Pancreas (tissue), 10 donors: ENCODE measurements at places on chromosomes 2 and 18. TPM values are rescaled to one million over a fixed set of nuclear protein-coding genes. Genes with fewer than 3 reads are reported as not detected.

RAD51AP2 gene
- 0.23 TPM for polyA plus RNA-seq

DNA sequence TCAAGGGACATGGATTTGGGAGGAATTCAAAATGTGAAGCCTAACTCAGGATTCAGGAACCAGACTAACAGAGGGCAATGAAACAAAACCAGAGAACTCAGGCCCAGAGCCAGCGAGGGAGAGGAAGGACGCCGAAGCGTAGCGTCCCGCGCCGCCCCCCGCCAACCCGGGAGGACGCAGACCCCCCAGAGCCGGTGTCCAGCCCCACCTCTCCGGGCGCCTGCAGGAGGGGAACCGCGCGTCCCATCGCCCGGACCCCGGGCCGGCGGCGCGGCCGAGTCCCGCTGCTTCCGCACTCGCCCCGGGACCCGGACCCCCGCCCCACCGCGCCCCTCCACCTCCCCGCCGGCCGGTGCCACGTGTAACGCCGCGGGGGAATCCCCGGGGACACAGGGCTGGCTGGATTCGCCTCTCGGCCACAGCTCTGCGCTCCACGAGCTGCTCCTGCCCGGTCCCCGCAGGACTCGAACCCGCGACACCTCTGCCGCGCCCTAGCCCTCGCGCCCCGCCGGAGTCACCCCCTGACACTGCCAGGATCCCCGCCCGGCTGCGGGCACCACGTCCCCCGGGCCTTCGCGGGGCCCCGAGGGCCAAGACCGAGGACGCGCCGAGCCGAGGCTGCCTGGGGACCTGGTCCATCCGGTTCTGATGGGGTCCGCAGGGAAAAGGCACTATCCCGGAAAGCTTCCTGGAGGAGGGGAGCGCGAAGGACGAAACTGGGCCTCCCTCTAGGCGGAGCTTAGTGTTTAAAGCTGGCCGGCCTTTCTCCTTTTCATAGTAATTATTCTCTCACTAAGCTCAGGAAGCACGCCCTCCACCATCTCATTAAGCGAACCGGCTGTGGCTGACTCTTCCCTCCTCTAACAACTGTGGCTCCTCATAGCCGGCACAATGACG is 40.4 kb upstream of the FAM124B start:
- DNase-seq = peak; percentile 40
- peak overlapping the region; percentile 66 for H3K4me3 ChIP-seq
- H3K36me3 ChIP-seq = no peaks in the 10 kb centered on the region

DNA sequence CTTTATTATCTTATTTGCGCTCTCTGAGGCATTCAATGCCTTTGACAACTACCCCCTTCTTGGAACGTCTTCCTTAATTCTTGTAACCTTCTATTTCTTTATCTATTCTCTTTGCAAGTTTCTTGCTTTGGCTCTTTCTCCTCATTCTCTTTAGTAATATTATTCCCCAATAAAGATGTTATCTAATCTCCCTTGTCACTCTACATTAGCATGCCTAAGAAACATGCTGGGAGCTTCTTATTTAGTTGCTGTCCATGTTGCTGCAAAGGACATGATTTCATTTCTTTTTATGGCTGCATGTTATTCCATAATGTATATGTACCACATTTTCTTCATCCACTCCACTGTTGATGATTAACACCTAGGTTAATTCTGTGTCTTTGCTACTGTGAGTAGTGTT is 113.7 kb downstream of the RDH14 start:
- H3K27ac ChIP-seq = no peak overlapping the region
- H3K4me3 ChIP-seq = no peak overlapping the region
- no peaks in the 10 kb centered on the region for H3K4me1 ChIP-seq
- no peaks in the 10 kb centered on the region for H3K27me3 ChIP-seq
- no peak for DNase-seq
- H3K36me3 ChIP-seq = no peaks in the 10 kb centered on the region

DNA sequence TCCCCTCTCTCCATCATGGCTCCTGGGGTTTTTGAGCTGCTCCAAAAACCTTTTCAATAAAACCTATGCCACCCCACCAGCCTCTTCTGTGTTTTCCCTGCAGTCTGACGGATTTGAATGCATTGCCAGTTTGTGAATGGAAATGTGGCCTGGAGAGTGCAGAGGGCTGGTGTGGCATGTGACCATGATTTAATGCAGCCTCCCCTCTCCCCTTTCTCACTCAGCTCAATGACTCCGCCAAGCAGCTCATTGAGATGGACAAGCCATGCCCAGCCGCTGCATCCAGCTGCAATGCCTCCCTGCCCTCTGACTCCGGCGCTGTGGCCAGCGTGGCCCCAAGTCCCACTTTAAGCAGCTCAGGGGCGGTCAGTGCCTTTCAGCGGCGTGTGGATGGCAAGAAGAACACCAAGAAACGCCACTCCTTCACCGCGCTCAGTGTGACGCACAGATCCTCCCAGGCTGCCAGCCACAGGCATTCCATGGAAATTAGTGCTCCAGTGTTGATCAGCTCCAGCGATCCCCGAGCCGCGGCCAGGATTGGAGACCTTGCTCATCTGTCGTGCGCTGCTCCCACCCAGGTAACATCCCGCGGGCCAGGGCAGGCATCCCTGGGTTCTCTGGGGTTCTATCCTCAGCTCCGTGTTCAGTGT is 215.3 kb downstream of the SEPTIN10 start:
- H3K4me1 ChIP-seq = no peaks in the 10 kb centered on the region
- H3K27ac ChIP-seq = no peak overlapping the region
- no peak overlapping the region for H3K4me3 ChIP-seq
- H3K36me3 ChIP-seq = no peaks in the 10 kb centered on the region

DNA sequence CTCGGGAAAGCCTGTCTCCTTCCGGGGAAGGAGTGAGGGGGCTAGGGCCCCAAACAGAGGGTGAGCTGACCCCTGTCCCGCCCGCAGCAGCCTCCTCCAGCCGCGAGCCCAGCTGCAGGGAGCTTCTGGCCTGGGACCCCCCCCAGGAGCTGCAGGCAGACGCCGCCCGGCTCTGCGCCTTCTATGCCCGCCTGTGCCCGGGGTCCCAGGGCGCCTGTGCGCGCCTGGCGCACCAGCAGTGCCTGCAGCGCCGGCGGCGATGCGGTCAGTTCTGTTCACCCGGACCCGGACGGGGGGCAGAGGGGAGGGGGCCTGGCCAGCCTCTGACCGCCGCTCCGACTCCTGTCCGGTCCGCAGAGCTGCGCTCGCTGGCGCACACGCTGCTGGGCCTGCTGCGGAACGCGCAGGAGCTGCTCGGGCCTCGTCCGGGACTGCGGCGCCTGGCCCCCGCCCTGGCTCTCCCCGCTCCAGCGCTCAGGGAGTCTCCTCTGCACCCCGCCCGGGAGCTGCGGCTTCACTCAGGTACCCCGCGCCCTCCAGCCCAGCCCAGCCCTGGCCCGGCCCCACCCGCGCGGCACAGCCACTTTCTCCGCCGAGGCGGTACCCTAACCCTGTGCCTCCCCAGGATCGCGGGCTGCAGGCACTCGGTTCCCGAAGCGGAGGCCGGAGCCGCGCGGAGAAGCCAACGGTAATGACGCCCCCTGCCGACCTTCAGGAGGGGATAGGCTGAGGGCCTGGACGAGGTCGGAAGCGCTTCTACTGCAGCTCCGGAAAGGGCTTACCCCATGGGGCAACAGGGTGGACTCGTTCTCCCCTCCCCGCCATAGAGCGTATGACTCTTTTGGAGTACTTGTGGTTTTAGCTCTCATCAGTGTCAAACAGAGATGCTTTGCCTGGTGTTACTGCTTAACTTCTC is 2.0 kb upstream of the CHRND start:
- no peaks in the 10 kb centered on the region for H3K36me3 ChIP-seq
- no peak overlapping the region for H3K27ac ChIP-seq
- DNase-seq = peak; percentile 77
- peak overlapping the region; percentile 43 for H3K4me3 ChIP-seq
- no peaks in the 10 kb centered on the region for H3K27me3 ChIP-seq

GRCh38 chr2:9473308-9473984 is 905 bp upstream of the IAH1 start:
- no peaks in the 10 kb centered on the region for H3K27me3 ChIP-seq
- no peaks in the 10 kb centered on the region for H3K4me1 ChIP-seq
- no peaks in the 10 kb centered on the region for H3K36me3 ChIP-seq
- H3K27ac ChIP-seq = peak overlapping the region; percentile 72

DNA sequence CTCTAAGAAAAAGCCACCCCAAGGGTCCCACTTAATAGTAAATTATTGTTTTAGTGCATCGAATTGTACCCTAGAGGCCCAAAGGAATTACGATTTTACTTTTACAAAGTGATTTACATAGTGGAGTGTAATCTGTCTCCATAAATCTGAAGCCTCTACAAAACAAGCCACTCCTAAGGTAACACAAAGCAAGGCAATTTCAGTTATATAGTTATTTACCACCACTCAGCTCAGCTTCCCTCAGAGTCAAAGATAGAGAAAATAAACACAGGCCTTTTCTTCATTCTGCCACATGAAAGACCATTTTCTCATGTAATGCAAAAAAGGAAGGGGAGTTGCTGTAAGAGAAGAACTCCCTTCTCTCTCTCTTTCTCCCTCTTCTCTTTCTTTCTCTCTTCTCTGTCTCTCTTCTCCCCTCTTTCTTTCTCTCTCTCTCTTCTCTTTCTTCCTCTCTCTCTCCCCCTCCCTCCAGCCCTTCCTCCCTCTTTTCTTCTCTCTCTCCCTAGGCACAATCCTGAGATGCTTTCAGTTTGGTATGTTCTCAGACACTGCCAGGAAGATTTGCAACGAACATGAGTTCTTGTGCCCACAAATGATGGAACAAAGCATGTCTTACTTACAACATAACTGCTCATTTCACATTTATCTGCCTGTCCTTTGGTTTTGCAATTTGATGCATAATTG is 264.5 kb downstream of the BCL2 start:
- no peaks in the 10 kb centered on the region for H3K4me1 ChIP-seq
- no peak for DNase-seq
- H3K4me3 ChIP-seq = no peak overlapping the region
- H3K27me3 ChIP-seq = no peaks in the 10 kb centered on the region
- H3K36me3 ChIP-seq = no peaks in the 10 kb centered on the region

GRCh38 chr2:176177580-176178037 is 10.9 kb upstream of the HOXD1 start:
- no peak for DNase-seq
- no peaks in the 10 kb centered on the region for H3K4me1 ChIP-seq
- H3K36me3 ChIP-seq = no peaks in the 10 kb centered on the region
- no peak overlapping the region for H3K27ac ChIP-seq
- H3K27me3 ChIP-seq = no peaks in the 10 kb centered on the region
- no peak overlapping the region for H3K4me3 ChIP-seq

- no peaks in the 10 kb centered on the region for H3K27me3 ChIP-seq
- no peak for DNase-seq
- no peaks in the 10 kb centered on the region for H3K36me3 ChIP-seq
- H3K4me1 ChIP-seq = no peaks in the 10 kb centered on the region
- H3K4me3 ChIP-seq = no peak overlapping the region
These were observed 40.3 kb upstream of the ZFP36L2 start for GRCh38 chr2:43266711-43267111.

DNA sequence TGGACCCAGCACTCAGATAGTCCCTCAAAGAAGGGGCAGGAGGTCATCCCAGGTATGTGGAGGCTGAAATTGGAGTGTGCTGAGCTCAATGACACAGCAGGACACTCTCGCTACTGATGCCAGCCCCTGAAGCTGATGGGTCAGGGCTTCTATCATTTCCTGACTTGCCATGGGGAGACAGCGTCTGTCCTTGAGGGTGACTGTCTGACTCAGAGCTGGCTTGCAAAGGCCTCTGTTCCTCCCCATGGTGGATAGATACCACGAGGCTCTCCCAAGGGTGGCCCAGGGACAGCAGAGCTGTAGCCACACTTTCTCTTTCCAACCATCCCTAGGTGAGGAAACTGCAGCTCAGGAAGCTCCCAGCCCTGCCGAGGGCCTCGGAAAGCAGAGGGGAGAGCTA is 10.8 kb downstream of the ALPG start:
- no peaks in the 10 kb centered on the region for H3K4me1 ChIP-seq
- peaks cover 22% of the 10 kb centered on the region for H3K27me3 ChIP-seq
- H3K4me3 ChIP-seq = no peak overlapping the region
- DNase-seq = no peak
- H3K27ac ChIP-seq = no peak overlapping the region

SEH1L gene
- polyA plus RNA-seq = 9.4 TPM

- no peaks in the 10 kb centered on the region for H3K36me3 ChIP-seq
- H3K27me3 ChIP-seq = no peaks in the 10 kb centered on the region
- DNase-seq = no peak
- no peak overlapping the region for H3K27ac ChIP-seq
- H3K4me3 ChIP-seq = no peak overlapping the region
- no peaks in the 10 kb centered on the region for H3K4me1 ChIP-seq
These were observed 199.2 kb upstream of the NT5C1B start for GRCh38 chr2:18788592-18788991.

CYS1 gene
- polyA plus RNA-seq = 51.3 TPM

DNA sequence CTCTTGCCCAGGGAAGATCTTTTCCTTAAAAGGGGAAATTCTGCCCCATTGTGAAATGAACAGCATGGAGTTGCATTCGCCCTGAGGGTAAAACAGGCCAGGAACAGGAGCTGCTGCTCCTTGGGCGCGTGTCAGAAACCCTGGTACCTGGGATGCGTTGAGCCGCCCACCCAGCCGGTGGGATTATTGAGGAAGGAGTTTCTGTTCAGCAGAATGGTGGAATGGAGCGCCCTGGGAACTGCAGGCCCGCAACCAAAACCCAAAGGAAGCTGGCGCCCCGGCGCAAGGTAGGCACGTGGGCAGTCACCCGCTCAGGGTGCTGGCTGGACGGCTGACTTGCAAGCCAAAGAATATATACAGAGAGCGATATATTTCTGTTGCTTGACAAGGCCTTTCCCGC is 73.5 kb downstream of the MTCL1 start:
- no peaks in the 10 kb centered on the region for H3K36me3 ChIP-seq
- H3K4me3 ChIP-seq = no peak overlapping the region
- H3K27ac ChIP-seq = no peak overlapping the region
- DNase-seq = no peak
- no peaks in the 10 kb centered on the region for H3K27me3 ChIP-seq

TYMS gene
- 1.9 TPM for polyA plus RNA-seq

- no peaks in the 10 kb centered on the region for H3K4me1 ChIP-seq
- H3K4me3 ChIP-seq = no peak overlapping the region
- DNase-seq = no peak
- H3K36me3 ChIP-seq = no peaks in the 10 kb centered on the region
These were observed 14.1 kb downstream of the MFSD2B start for GRCh38 chr2:24024018-24024417.

GRCh38 chr18:35089891-35090550 is 48.8 kb downstream of the MAPRE2 start:
- no peak overlapping the region for H3K27ac ChIP-seq
- peaks cover 4% of the 10 kb centered on the region for H3K4me1 ChIP-seq
- H3K4me3 ChIP-seq = no peak overlapping the region

CEBPZOS gene
- 35.3 TPM for polyA plus RNA-seq

DNA sequence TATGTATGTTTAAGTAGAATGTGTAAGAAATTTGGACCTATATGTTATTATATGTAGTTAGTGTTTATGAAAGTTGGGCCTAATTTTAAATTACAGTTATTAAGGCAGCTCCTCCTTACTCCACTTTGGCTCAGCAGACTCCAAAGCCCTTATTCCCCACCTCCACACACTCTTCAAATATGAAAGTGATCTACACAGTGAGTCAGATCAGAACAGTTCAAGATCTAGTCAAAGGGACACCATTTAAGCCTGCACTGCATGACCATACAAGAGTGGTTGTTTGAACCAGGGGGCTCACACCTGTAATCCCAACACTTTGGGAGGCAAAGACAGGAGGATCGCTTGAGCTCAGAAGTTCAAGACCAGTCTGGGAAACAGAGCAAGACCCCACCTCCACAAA is 21.2 kb upstream of the PMAIP1 start:
- no peak overlapping the region for H3K27ac ChIP-seq

TRAF3IP1 gene
- polyA plus RNA-seq = 4.7 TPM
